ENCODE measurements at places on chromosomes 11 and 22.
A peak's percentile ranks its signal among the peaks of the same experiment; 100 is the strongest.

GRCh38 chr11:72244361-72245262 is 636 bp upstream of the PHOX2A start:
- DNase-seq, result no peak

DNA sequence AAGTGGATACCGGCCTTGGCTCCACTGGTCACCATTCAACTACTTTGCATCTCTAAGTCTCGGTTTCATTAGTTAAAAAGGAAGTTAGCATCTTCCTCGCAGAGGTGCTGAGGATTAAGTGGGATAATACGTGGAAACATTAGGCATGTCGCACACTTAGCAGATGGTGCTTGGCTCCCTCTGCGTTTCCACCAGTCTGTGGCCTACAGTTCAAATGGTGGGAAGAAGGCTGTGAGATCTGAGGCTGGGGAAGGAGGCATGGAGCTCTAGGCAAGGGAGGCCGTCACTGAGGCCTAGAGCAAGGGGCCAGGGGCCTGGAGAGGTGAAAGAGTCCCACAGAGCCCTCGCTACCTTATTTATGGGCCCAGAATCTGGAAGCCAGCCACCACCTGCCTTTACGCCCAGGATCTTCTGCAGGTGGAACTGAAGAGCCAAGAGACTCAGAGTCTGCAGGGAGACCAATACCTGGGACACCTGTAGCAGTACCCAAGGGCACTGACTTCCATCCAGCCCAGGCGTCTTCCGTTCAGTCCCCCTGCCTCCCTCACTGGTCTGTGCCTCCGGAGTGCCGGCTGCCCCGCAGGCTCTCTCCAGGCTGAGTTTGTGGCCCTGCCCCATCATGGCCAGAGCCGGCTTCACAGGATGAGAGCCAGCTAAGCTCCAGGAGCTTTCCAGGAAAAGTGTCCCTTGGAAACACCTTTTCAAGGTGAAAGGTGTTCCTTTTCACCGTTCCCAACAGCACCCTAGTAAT is 66.1 kb upstream of the A4GALT start:
- no peak for DNase-seq

- DNase-seq, result peak; percentile 14
Observed at GRCh38 chr11:68798221-68798813, 43.4 kb downstream of the CPT1A start.

- no peak for DNase-seq
Observed at GRCh38 chr22:30261134-30261533, 5.5 kb downstream of the OSM start.

DNA sequence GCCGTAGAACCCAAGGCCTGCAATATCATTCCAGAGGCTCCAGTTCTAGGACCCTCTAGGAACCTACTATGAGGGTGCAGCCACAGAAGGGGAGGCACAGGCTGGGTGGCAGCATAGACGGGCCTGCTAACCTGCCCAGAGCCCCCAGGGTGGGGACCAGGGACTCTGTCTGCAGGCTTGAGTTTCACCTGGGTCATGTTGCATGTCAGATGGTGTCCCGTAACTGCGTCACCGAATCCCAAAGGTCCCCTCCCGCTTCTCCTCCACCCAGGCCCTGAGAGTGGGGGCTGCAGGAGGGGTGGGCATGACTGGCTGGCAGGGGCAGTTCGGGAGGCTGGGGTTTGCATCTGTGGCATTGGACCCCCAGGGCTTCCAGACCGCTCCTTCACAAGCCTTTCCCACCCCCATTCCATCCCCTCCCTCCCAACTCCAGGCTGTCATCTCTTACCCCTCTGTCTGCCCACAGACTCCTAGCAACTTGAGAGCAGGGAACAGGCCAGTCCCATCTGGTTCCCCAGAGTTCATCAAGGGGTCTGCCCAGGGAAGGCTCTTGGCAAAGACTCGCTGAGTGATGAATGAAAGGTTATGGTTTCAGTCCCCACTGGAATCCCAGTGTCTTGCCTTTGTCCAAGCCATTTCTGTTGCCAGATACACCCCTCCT is 16.3 kb downstream of the MYO7A start:
- no peak for DNase-seq

- no peak for DNase-seq
Observed at GRCh38 chr11:31664129-31664528, 147.0 kb downstream of the PAX6 start.

- DNase-seq, result no peak
Observed at GRCh38 chr11:36343436-36343835, 47.3 kb downstream of the PRR5L start.

GRCh38 chr11:109034339-109034696 is 369.4 kb downstream of the DDX10 start:
- no peak for DNase-seq

DNA sequence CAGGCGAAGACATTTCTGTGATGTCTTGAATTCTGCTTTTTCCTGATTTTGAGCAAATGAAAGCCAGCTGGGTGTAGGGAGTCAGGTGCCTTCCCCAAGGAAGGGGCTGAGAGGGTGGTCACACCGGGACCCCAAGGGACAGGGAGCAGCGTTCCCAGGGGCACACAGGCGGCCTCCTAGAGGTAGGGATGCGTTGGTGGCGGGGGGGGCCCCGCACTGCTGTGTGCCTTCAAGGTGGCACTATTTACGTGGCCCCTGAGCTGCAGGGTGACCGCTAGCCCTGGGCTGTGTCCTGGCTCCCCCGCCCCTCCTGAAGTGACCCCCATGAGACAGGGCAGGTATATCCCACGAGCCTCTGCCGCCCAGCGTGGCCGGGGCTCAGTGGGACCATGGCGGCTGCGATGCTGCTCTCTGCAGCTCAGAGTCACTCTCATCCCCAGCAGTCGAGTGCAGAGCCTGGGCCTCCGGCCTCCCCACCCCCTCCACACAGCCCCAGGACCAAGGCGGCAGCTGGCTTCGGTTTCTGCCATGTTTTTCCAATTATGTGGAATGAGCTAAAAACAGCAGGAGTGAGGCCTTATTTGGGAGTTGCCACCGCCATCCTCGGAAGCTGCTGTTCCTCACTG is 60.9 kb downstream of the LRP5 start:
- no peak for DNase-seq

DNA sequence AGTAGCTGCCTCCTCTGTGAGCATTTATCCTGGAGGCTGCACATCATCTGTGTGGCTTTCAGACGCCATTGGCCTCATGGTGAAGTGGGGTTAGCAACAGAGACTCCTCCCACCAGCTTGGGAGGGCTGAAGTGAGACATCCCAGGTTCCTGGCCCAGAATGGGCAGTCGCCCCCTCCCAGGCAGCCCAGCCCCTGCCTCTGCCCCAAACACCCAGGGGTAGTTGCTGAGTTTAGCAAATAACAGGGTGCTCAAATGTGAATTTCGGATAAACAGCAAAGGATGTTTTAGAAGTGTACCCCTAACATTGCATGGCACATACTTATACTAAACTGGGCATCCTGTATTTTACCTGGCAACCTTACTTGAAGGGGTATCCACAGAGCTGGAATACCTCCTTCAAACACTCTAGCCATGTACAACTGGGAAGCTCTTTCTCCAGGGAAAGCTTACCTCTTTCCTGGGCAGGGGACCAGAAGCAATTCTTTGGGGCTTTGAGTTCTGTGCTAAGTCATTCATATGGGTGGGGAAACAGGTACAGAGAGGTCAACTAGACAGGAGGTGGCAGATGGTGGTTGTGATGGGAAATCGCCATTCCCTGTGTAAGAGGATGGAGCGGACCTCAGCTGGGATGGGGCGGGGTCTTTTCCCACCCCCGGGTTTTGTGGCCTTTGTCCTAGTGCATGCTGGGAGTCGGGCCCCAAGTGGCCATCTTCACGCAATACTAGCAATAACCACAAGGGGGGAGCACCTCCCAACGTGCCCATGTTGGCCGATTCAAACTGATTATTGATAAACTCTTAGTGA is 19.3 kb downstream of the MTFP1 start:
- DNase-seq, result peak; percentile 59

DNA sequence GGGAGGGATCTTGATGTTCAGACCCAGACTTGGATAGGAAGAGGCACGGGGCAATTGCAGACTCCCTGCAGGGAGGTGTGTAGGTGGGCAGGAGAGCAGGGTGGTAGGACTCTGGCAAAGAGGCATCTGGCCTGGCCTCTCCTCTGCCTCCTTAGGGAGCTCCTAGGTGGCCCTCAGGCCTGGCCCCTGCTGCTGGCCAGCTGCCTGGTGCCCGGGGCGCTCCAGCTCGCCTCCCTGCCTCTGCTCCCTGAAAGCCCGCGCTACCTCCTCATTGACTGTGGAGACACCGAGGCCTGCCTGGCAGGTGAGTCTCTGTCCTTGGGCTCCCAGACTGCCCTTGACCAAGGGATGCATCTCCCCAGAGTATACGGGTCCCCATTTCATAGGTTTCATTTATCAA is 16.6 kb upstream of the MIF start:
- DNase-seq, result no peak

GRCh38 chr22:46052801-46053562 is 76.0 kb upstream of the WNT7B start:
- DNase-seq, result peak; percentile 66

DNA sequence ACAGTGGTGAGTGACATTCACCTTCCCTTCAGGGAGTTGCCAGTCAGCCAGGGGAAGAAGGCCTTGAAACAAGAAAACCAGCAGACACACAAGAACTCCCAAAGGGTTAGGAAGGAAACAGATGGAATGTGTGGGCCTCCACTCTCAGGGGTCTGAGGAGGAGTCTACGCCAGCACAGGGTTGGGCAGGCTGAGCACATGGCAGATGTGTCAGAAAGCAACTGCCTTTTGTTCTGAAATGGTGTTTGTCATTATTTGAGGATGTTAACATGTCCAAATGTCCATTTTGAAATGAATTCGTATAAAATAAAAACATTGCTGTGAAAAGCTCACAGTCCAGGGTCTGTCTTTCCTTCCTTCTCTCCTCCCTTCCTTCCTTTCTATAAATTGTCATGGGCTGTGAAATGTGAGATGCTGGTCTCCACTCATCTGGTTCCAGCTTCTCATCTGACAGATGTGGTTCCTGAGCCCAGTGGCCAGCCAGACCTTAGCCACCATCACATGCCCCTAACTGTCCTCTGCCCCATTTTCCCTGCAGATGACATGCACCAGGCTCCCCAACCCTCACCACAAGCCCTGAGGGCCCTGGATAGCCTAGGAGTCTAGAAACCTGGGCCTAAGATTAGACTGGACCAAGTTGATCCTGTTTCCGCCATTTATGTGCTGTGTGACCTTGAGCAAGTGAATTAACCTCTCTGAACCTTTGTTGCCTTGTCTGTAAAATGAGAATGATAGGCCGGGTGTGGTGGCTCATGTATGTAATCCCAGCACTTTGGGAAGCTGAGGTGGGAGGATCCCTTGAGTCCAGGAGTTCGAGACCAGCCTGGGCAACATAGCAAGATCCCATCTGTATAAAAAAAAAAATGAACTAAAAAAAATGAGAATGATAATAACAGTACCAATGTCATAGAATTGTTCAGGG is 56.2 kb upstream of the CRYBB3 start:
- no peak for DNase-seq

DNA sequence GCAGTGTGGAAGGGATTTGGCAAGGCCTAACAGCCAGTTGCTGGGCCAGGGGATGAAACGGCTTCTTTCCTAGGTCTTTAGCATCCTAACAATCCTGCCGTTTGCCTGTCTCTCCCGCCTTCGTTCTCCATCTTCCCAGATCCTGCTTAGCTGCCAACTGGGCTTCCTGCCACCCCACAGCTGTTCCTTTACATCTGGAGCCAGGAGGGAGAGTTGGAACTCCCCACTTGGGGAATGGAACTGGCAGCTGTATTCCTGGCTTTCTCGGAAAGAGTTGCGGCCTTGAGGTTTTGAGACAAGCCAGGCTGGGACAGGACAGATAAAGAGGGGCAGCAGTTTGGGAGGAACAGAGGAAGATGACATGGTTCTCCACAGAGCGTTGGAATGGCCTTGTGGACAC is 59.6 kb downstream of the ST3GAL4 start:
- DNase-seq, result no peak

DNA sequence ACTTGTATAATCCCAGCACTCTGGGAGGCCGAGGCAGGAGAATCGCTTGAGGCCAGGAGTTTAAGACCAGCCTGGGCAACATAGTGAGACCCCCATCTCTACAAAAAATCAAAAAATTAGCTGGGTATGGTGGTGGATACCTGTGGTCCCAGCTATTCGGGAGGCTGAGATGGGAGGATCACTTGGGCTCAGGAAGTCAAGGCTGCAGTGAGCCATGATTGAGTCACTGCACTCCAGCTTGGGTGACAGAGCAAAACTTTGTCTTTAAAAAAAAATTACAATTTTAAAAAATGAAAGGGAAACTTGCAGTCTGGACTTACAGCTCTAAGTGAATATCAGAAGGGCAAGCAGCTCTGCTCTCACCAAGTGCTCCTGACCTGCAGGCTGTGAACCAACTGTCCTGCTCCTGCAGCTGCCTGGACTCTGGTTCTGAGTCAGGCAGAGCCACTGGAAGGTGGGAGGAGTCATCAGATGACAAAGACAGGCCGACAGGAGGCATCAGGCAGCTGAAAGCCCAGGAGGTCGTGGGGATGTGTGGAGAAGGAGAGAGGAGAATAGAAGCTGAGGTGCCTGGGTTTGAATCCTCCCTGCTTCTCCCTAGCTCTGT is 9.6 kb downstream of the SMTNL1 start:
- DNase-seq, result peak; percentile 52

GRCh38 chr11:46695345-46696211 is 4.8 kb downstream of the ARHGAP1 start:
- DNase-seq, result no peak

DNA sequence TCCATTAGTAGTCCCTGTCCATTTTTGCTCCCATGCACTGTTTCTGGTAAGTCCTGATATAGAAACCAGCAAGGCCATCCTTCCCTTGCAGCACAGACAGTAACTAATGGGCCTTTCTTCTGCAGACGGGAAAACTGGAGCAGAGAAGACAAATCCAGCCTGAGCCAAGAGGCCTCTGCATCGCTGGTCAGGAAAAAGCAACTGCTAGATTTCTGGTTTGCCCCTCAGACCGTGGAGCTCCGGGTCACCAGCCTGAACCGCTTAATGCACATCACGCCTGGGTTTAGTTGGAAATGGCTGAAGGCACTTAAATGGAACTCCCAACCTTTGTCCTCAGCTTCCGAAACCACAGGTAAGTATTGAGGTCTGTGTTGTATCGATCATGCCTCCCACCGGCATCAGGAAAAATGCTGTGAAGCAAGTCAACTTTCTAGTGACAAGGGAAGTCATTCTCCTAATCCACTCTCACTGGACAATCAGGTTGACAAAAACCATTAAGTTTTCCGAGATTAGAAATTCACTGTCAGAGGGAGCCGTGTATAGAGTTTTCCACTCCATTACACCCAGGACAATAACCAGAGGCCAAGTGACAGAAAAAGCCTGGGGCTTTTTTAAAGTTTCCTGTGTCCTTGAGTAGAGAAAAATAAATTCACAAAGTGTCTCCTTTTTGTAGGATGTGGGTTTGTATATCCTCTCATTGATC is 14.8 kb upstream of the LMO2 start:
- no peak for DNase-seq

DNA sequence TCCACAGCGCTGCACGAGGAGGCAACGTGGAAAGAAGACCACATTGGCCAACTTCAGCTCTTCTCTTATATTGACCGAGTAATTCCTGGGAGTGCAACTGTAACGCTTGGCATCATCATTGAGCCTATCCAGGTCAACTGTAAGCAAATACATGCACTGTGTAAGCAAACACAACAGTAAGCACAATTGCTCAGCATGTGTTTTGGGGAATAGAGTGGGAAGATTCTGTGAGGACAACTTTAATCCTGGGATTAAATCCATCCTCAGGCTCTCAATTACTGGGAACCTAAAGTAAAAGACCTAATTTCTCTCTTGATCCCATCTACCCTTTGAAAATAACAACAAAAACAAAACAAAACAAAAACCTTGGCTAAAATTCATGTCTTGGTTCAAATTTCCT is 109.5 kb upstream of the DDI1 start:
- no peak for DNase-seq
